ENCODE measurements at places on chromosomes 7 and 10.

GRCh38 chr7:18550574-18550973 lies 55.0 kb downstream of the HDAC9 start:
- no peak for DNase-seq

GRCh38 chr10:45403151-45403550 lies 29.1 kb downstream of the ALOX5 start:
- no peak for DNase-seq

GRCh38 chr7:94561841-94562514 lies 52.4 kb downstream of the CASD1 start:
- no peak for DNase-seq

DNA sequence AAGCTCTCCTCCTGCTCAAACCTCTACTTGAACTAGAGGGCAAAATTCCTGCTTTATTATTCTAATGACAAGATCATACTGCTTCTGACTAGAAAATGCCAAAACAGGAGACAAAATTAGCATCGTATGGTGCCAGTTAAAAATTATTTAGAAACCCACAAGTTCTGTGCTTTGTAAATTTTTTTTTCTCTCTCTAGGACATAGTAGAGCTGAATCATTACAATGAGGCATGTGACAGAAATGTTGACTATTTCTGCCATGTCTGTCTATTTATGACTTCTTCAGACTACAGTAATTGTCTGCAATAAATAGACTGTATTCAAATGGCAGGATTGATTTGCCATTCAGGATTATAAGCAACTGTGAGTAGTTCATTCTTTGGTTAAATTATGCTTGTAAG lies 335.8 kb downstream of the PRPF18 start:
- no peak for DNase-seq

GRCh38 chr7:21113609-21114415 lies 314.1 kb upstream of the SP4 start:
- no peak for DNase-seq

GRCh38 chr7:21071561-21072501 lies 285.1 kb upstream of the SP8 start:
- no peak for DNase-seq

DNA sequence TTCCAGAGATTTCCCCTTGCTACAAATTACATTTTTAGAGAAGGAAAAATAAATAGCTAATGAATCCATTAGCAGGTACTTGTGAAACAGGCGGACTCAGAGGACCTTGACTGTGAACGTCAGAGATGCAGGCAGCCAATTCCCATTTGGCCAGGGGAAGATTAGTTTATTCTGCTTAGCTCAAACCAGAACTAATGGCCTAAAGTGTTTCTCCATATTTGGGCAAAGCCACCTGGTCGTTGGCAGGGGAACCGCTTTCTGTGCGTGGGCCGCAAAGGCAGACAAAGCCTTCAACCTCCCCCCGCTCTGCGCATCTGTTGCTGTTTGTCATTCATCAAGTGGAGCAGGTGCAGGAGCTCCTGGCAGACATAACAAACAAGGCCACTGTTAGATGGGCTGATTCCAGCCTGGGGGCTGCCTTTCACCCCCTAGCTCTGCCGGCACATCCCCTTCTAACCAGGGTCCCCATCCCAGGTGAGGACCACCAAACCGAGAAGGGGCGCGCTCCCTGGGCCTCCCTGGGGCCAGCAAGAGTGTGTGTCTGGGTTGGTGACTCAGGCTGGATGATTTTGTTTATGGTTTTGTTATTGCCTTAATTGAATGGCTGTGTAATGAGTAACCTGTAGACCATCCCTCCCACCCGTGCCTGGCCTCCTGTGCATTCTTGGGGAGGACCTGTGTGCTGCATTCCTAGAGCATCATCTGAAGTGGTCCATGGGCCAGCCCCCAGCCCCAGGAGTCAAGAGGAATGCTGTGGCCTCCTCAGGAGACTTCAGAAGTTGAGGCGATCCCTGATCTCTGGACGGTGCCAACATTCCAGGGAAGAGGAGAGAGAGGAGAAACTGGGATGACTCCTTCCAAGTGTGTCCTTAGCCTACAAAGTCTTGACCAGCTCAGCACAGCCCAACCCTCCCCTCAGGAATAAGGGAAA lies 14.5 kb upstream of the CPA1 start:
- DNase-seq, result no peak

- DNase-seq, result no peak
Measured at GRCh38 chr7:44331682-44332081, 6.3 kb upstream of the CAMK2B start.
